ENCODE measurements at places on chromosomes 12 and 14. TPM values are rescaled to one million over a fixed set of nuclear protein-coding genes. Genes with fewer than 3 reads are reported as not detected.

RHEBL1 gene
- total RNA-seq = 4.9 TPM

ABCC9 gene
- not detected for total RNA-seq

ABHD4 gene
- total RNA-seq = 46.1 TPM

TRMT5 gene
- 12.8 TPM for total RNA-seq

CDC42BPB gene
- 88.2 TPM for total RNA-seq

ZNF891 gene
- 0.37 TPM for total RNA-seq

PNMA1 gene
- total RNA-seq = 59.4 TPM

SPPL3 gene
- 55.6 TPM for total RNA-seq

PRR4 gene
- total RNA-seq = 1.6 TPM

LTB4R2 gene
- 3.5 TPM for total RNA-seq

RHOJ gene
- total RNA-seq = not detected

CRACR2A gene
- total RNA-seq = 1.6 TPM

CNTN1 gene
- 53.7 TPM for total RNA-seq

ZNF84 gene
- 11.9 TPM for total RNA-seq

LHX5 gene
- total RNA-seq = not detected

CLEC2A gene
- total RNA-seq = not detected

TEX52 gene
- total RNA-seq = not detected

RIMBP2 gene
- 0.08 TPM for total RNA-seq

RNASE11 gene
- not detected for total RNA-seq

HOTAIR gene
- total RNA-seq = 0.21 TPM

KRT6A gene
- total RNA-seq = 11.2 TPM

SMIM41 gene
- not detected for total RNA-seq

NRIP2 gene
- not detected for total RNA-seq

KRT6C gene
- not detected for total RNA-seq

AICDA gene
- total RNA-seq = 0.15 TPM

PLBD1 gene
- 4.6 TPM for total RNA-seq

PLA2G1B gene
- not detected for total RNA-seq

KRT3 gene
- total RNA-seq = 0.03 TPM

SMCO2 gene
- not detected for total RNA-seq

ADCK1 gene
- total RNA-seq = 6.0 TPM

DIABLO gene
- total RNA-seq = 67.6 TPM

TSPAN19 gene
- total RNA-seq = not detected

KRT79 gene
- total RNA-seq = not detected

INHBC gene
- total RNA-seq = not detected

STXBP6 gene
- total RNA-seq = 1.9 TPM

IQSEC3 gene
- 0.01 TPM for total RNA-seq

CCDC77 gene
- 11.7 TPM for total RNA-seq

FOXG1 gene
- total RNA-seq = 0.20 TPM

LTA4H gene
- total RNA-seq = 90.5 TPM

FAIM2 gene
- not detected for total RNA-seq

EID3 gene
- total RNA-seq = 5.5 TPM

ASB2 gene
- 0.44 TPM for total RNA-seq

SLC17A8 gene
- total RNA-seq = not detected

FSCB gene
- not detected for total RNA-seq

OTOGL gene
- not detected for total RNA-seq

TGFB3 gene
- total RNA-seq = 0.91 TPM

HELB gene
- 1.3 TPM for total RNA-seq
